Activated T-helper 17 cell treated with anti-CD3 and anti-CD28 coated beads, Interleukin-2, amount 50 U/mL, for 72 hours (primary cell): ENCODE measurements at places on chromosomes 1 and 21.

- peak; percentile 57 for ATAC-seq
These were observed 33.7 kb downstream of the MRPL39 start for GRCh38 chr21:25573409-25574206.

- ATAC-seq: no peak
These were observed 11.7 kb upstream of the MATN1 start for GRCh38 chr1:30735124-30735523.

DNA sequence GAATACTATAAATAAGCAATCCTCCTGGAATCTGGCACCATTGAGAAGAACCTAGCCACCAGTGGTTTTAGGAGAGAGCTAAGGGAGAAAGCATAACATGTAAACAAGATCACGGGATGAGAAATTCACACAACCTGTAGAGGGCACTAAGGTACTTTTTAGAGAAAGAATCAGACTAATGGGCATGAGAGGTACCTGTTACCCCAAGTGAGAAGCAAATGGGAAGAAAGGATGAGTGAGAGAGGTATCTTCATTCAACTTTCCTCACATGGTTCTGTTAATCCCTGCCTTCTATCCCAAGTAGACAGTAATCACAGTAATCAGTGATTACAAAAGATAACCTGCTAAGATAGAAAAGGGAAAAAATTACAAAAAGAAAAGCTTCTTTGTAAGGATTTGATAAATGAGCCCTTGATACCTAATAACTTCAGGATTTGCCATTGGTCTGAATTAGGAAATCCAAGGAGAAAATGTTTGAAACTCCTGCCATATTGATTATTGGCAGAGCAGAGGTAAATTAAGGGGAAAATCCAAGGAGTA is 251.1 kb upstream of the ADGRL2 start:
- ATAC-seq: no peak

DNA sequence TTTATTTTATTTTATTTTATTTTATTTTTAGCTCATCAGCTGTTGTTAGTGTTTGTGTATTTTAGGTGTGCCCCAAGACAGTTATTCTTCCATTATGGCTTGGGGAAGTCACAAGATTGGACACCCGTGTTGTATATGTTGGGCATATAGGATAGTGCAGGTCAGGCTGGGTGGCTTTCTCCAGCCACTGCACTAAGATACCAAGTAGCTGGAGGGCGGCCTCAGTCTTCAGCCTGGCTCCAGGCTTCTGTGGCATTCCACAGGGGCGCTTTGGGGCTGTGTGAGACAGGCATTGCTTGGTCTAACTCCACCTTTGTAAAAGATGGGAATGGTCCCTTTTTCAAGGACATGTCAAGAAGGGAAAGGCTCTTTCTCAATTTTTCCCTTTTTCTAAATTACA is 16.5 kb downstream of the RRP1B start:
- no peak for ATAC-seq

DNA sequence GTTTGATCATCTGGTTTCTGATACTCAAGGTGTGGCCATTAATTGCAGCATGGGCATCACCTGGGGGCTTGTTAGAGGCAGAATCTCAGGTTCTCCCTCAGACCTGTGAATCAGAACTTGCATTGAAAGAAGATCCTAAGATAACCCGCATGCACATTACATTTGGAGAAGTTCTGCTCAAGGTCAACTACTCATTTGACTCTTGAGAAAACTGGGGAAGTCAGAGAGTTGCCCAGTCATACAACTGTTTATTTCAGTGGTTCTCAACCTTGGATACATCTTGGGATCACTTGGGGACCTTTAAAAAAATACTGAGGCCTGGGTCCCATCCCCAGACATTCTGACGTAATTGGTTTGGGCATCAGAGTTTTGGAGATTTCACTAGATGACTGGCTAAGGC is 30.5 kb downstream of the CAMTA1 start:
- no peak for ATAC-seq

GRCh38 chr1:111320066-111320879 is 29.6 kb downstream of the CHIA start:
- ATAC-seq: no peak

GRCh38 chr1:19338323-19338762 is 26.2 kb downstream of the SLC66A1 start:
- no peak for ATAC-seq

DNA sequence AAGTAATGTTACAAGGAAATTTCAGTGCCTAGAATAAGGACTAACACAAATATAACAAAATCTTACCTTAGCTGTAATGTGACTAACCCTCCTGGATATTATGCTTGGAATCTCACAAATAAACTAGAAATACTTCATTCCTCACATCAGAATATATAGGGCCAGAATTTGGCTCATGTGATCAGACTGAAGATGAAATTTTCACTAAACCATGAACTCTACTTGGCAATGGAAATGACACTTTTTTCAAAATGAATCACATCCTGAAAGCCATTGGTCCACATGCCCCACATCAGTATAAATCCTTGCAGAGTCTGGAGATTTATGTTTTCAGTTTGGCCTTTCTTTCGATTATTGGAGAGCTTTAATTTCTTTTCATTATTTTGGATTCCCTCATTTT is 227.8 kb downstream of the NRIP1 start:
- ATAC-seq: peak; percentile 40

- no peak for ATAC-seq
These were observed 23.1 kb downstream of the SLC35A3 start for GRCh38 chr1:99992760-99993467.

GRCh38 chr1:205922314-205922713 is 20.9 kb downstream of the SLC26A9 start:
- no peak for ATAC-seq

- ATAC-seq: no peak
These were observed 79.0 kb downstream of the PCP4 start for GRCh38 chr21:39946199-39946598.

GRCh38 chr1:147099192-147099591 is 73.1 kb downstream of the PRKAB2 start:
- ATAC-seq: no peak

DNA sequence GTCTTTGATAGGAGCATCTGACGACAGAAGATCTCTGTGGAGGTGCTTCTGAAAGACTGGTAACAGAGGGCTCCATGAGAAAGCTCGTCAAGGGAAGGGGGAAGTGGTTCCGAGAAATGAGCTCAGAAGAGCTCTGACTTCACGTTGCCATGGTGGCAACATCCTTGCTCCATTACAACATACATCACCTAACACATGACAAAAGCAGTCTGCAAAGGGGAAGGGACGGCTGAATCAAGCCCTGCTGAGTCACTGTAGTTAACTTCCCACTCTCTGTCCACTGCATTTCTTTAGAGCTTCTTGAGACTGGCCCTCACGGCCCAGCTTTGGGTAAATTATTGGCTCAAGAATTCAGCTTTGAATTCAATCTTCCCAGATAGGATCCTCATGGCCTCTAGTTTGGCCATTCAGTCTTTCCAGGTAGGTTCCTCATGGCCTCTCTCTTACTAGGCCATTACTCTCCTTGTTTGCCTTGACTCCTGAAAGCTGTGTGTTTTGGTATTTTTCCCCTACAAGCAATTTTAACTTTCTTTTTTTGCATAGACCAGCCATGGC is 88.0 kb upstream of the ZNF648 start:
- ATAC-seq: peak; percentile 91

DNA sequence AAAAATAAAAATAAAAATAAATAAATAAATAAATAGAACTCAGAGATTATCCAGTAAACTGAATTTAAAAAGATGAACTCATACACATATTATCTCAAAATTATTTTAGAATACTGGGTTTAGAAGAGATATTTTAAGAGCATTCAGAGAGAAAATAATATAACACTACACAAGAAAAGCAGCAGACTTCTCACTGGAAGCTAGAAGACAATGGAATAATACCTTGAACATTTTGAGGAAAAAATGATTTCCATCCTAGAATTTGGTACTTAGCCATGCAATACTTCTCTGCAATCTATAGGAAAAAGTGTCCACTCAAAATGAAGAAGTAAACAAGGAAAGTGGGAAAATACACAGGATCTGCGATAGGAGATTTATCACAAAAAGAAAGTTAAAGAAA is 24.2 kb downstream of the TRMT1L start:
- no peak for ATAC-seq

DNA sequence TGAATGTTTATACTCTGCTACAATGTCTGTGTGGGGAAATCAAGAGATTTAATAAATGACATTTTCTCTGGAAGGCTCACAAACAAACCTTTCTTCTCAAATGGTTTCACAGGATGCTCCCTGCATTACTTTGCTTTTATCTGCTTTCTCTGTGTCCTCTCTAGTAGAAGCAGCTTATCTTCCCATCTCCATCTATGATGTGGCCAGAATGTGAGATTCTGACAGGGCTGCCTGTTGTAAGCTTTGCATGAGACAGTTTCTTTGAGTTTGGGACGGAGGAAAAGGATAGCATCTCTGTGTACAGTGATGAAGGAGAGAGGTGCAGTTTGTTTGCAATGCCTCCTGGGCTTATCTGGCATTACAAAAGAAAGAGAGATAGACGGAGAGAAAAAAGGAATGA is 24.6 kb downstream of the PRMT6 start:
- no peak for ATAC-seq

DNA sequence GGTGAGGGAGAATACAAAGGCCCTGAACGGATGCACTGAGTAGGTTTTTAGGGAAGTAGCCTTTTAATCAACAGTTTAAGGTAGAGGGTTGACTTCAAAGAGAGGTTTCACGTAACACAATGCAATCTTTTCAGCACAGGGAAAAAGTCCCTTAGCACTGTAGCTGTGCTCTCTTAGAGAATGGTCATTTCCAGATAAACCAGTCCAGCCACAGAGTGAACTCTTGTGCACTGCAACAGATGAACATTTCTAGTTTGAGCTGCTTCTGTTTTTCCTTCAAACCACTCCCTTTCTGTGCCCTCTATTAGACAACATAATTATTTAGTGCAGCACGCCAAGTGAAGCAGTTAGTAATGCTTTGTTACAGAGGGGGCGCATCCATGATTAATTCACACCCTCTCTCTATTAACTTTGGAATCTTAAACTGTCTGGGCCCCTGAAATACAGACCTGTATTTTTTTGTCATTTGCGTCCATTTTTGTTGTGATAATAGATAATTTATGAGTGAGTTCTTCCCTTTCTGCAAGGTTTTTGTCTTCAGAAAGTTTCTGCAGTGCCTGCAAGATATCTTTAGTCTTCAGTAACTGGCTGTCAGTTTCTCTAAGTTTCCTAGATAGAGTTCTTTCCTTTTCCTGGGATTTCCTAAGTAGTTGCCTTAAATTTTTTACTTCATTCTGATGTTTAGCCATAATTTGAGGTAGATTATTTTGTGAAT is 22.9 kb downstream of the LCA5L start:
- ATAC-seq: no peak

GRCh38 chr1:233406339-233406960 is 78.9 kb downstream of the MAP3K21 start:
- peak; percentile 53 for ATAC-seq

DNA sequence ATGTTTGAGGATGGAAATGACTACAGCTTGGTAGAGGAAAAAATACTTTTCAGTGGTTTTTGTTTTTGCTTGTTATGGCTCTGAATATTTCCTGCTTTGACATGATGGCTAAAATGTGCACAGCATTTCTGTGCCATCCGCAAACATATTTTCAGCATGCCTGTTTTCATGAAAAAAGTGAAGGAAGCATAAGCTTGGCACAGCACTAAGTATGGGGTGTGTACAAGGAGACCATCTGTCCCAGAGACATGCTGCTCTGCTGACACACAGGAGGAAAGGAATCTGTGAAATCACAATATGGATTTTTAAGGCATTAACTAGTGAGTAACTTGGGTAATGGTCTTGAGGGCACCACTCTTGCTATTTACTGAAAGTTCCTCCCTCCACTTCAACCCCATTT is 595.5 kb downstream of the RWDD3 start:
- no peak for ATAC-seq

DNA sequence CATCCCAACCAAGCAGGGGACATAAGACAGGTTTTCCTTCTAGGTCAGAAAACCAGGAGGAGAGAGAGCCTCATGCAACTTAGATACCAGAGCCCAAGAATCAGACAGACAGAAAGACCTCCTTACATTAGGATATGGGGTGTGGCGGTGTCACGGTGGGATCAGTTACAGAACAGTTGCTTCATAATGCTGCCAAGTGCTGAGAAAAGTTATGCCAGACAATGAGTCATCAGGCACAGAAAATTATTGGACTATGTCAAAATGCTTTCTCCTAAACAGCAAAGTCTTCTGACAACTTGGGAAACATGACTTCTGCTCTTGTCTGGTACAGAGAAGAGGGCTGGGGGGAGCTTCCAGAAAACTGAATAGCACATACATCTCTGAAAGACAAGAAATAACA is 1120.2 kb upstream of the TMPRSS15 start:
- ATAC-seq: no peak

DNA sequence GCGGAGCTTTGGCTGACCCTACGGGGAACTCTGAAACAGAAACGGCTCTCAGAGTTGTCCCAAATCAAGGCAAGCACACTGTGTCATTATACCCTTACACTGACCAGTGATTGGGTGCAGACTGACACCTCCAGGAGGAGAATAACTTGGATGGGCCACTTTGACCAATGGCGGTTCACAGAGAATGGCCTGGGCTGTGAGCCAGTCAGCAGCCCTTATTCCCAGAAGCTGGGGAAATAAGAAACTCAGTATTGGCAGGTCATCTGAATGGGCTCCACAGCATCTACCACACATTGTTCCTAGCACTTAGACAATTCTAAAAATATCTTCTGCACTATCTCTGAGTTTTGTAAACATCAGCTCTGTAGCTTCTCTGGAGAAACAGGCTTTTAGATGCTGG is 265.2 kb downstream of the ADGRL2 start:
- no peak for ATAC-seq

GRCh38 chr1:154157520-154158306 is 2.8 kb upstream of the NUP210L start:
- ATAC-seq: peak; percentile 97

GRCh38 chr21:33939226-33939625 is 23.6 kb upstream of the ATP5PO start:
- ATAC-seq: no peak

- ATAC-seq: peak; percentile 88
These were observed 96.9 kb downstream of the NEK7 start for GRCh38 chr1:198253668-198254067.

DNA sequence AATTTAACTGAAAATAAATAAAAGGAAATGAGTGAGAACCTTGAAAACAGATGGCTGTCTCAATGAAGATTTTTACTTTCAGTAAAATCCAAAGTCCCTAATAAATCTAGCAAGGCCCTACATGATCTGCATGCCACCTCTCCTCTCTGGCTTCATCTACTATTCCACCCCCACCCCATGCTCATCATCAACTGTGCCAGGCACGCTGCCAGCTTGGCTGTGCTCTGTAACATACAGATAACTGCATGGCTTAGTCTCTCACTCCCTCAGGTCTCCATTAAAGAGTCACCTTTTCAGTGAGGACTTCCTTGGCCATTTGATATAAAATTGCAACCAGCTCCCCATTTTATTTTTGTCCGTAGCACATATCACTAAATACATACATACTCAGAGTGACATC is 26.7 kb downstream of the RGSL1 start:
- ATAC-seq: no peak
